Aorta (tissue), 5 donors: ENCODE measurements at places on chromosomes 7 and 10. TPM values are rescaled to one million over a fixed set of nuclear protein-coding genes. Genes with fewer than 3 reads are reported as not detected.

Gene AEBP1
- 1,098 TPM for total RNA-seq

Gene DNAJB9
- total RNA-seq, result 24.3 TPM

Gene DMBT1
- 0.10 TPM for total RNA-seq

Gene HOXA4
- 5.6 TPM for total RNA-seq

GRCh38 chr7:48052748-48053147 is 17.4 kb downstream of the C7orf57 start:
- no peak for DNase-seq

- no peak for DNase-seq
Observed at GRCh38 chr10:99612167-99612831, 7.9 kb downstream of the SLC25A28 start.

DNA sequence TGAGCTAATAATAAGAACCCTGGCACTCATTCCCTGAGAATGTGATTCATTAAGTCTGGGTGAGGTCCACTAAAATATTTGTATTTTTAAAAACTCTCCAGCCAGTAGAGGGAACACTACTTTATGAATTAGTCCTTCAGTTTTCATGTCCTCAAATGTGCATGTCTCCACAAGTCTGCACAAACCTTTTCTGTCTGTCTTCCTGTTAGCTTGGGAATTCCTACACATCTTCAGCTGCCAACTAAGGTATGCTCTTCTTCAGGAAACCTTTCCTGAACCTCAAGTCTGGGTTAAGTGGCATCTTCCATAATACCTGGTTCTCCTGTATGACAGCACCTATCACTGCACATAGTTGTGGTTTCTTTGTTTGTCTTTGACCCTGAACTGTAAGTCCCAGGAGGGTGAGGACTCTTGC is 119.6 kb upstream of the MKX start:
- no peak for DNase-seq

GRCh38 chr7:52547308-52547910 is 488.0 kb upstream of the POM121L12 start:
- no peak for DNase-seq

GRCh38 chr10:3523309-3524050 is 261.5 kb downstream of the KLF6 start:
- no peak for DNase-seq

- no peak for DNase-seq
Observed at GRCh38 chr10:78520737-78521430, 487.2 kb downstream of the RPS24 start.

DNA sequence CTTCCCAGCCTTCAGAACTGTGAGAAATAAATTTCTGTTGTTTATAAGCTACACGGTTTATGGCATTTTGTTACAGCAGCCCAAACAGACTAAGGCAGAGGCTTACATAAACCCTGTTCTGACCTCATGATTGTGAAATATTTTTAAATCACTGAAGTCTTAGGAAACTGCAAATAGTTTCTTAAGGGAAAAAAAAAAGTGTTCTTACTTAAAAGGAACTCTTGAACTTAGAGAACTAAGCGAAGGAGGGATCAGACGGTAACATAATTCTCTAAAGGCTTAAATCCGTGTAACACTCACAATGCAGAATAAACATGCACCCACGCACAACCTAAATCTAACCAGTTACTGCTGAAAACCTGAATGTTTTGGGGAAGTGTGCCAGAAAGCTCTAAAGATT is 749.1 kb upstream of the LRRTM3 start:
- no peak for DNase-seq

GRCh38 chr10:97102441-97102840 is 83.3 kb downstream of the SLIT1 start:
- no peak for DNase-seq

DNA sequence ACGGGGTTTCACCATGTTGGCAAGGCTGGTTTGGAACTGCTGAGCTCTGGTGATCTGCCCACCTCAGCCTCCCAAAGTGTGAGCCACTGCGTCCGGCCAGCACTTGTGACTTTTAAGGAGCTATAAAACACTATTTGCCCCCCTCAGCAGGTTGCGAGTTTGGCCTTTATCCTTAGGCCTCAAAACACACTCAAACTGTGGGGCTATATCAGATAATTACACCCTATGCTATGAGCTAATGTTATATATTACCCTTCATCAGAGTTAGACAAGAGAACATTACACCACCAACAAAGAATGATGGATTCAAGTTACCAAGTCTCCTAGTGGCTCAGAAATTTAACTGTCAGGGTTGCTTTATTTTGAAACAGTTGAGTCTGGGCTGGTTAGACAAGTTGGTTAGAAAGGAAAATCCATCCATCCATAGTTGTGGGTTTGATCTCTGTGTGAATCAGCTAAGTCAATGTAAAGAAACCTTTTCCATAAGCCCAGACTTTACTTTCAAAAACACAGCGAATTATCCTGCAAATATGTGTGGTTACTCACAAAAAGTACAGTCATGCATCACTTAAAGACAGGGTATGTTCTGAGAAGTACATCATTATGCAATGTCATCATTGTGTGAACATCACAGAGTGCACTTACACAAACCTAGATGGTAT is 115.8 kb downstream of the SEMA3D start:
- no peak for DNase-seq
